ENCODE measurements at places on chromosomes 6 and 20.

DNA sequence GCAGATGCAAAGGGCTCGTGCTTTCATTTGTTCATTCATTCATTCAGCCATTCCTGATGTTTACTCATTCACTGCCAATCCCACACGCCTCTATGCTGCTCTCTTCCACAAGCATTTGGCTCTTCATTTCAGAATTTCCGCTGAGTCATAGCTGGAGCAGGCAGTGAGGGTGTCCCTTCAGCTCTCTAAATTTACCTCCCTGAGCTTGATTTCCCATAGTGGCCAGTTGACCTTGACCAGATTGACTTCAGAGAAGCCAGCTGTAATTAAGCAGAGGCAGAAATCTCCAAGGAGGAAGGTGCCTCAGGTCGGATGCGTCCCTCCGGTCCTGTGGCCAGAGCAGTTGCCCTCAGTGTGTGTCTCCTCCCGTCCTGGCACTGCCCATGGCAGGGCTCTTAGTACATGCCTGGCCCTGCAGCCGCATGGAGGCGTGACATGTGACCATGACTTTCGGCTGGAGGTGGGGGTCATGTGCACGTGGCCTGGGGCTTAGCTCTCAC lies 267.2 kb upstream of the ECI2 start:
- DNase-seq, result no peak

DNA sequence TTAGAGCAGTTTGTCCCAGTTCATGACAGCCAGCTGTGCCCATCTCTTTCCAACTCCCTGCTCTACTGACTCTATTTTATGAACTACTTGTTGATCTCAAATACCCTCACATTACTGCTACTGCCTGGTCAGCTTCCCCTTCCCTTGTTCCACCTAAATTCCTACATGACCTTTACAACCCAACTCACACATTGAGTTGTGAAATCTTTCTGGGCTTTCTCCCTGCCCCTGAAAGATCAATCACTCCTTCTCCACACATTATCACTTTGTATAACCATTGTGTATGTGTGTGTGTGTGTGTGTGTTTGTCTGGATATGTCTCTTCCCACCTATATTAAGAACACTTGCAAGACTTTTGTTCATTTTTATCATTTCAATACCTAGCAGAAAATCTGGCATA lies 42.1 kb upstream of the CLIC5 start:
- DNase-seq, result no peak

DNA sequence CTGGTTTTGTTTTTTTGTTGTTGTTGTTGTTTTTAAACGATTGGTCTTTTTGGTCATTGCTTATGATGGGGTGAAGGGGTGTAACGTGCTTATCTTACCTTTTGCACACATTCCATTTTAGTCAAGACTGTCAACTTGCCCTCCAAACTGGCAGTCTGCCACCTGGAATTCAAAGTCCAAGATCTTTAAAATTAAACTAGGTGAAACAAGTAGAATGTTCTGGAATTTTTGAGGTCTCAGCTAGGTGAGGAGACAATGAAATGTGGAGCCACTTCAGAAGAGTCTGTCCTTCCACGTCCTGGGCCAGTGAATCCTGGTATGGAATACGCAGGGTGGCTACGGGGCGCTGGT lies 344.6 kb downstream of the ZFAND3 start:
- no peak for DNase-seq

GRCh38 chr6:161465403-161465802 lies 191.5 kb upstream of the AGPAT4 start:
- no peak for DNase-seq

DNA sequence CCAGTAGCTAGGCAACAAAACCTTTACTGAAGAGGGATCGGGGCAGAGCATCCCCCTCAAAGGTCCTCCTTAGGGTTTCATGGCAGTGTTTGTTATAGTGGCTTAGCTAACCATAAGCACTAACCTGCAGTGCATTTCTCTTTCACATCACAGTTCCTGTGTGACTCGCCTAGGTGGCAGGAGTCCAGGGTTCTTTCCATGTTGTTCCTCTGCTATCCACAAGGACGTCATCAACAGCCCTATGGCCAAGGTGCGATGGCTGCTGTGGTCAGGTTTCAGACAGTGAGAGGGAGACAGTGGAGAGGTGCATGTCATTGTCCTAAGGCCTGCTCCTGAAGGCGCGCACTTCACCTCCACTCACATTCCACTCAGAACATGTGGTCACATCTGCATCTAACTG lies 38.8 kb upstream of the FOXA2 start:
- no peak for DNase-seq

GRCh38 chr6:36729161-36729524 lies 31.5 kb downstream of the RAB44 start:
- DNase-seq, result no peak

DNA sequence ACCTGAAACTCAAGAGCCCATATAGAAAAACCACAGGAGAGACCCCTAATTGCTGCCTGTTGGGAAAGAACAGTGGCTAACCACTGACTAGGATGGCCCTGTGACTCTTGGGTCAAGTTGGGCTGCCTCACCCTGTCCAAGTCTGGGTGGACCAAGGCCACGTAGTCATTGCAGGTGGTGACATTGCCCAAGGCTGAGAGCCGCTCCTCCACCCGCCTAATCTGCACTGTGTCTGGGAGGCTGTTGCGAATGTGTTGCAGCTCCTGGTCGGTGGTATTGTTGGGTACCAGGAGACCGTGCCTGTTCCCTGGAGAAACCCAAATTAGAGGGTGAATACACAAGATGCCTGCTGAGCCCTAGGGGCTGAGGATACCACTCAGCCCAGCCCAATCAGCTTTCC lies 2.6 kb upstream of the MMP24OS start:
- DNase-seq, result no peak

- DNase-seq, result no peak
Observed at GRCh38 chr20:8301655-8302054, 169.6 kb downstream of the PLCB1 start.

DNA sequence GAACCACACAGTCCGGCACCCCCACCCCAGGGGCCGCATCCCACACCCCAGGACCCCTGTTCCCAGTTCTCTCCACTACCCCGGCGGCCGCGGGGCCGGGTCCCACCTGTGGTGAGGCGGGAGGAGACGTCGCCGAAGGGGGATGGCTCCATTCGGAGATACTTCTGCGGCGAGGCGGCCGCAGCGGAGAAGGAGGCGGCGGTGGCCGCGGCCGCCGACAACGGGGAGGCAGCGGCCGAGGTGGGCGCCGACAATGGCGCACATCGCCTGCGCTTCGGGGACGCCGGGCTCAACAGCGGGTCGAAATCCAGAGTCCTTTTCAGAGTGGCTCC lies 723 bp downstream of the AKIRIN2 start:
- DNase-seq, result no peak

DNA sequence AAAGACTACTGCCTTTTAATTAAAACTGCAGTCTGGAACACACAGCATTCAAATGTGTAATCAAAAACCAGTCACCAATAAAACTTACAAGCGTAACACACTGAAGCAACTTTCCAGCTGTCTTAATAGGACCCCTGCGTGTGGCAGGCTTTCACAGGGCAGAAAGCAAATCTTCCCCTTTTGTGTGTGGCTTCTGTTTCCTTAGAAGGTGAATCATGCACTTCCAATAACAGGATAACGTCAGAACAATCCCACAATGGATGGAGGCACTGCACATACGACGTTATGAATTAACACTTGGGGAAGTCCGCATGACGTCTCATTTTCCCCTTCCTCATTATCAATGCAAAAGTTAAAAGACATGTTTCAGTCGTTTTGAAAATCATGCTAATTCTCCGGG lies 44.8 kb downstream of the INSM1 start:
- no peak for DNase-seq

- no peak for DNase-seq
Observed at GRCh38 chr6:11648889-11649288, 111.3 kb downstream of the TMEM170B start.

GRCh38 chr6:12371641-12372146 lies 81.5 kb downstream of the EDN1 start:
- no peak for DNase-seq

DNA sequence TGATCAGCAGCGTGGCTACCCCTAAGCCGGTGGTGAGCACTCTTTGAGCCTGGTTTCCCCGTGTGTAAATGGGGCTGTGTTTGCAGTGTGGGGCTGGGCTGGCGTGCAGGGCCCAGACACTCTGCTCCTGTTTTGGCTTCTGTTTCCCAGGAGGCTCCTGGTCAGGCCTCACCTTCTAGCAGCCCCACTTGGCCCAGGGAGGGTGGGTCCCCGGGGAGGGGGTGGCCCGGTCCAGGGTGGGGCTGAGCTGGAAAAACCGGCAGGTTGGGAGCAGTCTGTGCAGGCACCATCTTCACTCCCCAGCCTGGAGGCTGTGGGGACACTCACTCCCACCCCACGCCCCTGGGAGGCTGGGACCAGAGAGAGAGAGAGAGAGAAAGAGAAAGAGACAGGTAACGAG lies 25.3 kb downstream of the CEBPB start:
- no peak for DNase-seq

DNA sequence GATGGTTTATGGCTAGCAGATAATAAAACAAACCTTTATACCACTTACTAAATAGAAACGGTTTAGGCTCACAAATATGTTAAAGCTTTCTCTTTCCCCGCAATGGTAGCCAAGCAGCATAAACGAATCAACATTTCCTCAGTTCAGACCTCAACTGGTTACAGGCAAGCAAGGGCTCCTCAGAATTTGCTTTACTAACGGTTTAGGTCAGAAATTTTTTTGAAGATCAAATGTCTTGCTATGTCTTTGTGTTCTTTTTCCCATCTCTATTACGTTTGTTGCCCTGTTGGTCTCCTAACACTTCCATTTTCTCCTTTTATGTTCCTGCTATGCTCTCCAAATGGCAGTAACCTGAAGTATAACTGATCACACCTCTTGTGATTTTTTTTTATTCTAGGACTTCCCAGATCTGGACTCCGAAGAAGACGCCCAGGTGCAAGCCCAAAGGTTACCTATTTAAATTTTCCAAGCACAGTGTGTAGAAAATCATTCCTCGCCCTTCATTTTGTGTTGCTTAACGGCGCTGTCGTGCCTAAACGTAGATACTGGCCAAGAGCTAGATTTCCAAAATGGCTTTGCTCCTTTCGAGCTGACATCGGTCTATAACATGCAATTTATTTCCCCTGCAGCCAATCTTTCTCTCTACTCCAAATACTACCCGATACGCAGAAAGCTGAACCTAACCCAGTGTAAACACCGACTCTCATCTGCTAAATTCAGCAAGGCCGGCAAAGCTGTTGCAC lies 717 bp upstream of the ASF1A start:
- no peak for DNase-seq

DNA sequence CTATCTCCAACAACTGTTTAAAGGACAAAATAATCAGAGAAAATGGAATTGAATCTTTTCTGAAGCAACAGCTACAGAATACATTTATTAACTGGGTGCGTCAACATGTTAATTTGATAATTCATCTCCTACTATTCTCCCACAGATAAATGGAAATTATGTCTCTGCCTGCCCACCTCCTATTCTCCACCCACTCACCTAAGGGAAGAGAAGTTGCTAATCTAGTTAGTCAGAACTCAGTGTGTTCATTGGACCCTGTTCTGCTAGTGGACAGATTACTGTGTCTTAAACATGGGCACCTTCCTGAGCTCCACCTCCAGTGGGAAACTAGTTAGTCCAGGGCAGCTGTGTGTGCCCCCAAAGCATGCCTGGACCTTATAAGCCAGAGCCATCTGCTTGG lies 41.0 kb downstream of the METTL24 start:
- DNase-seq, result no peak

GRCh38 chr6:118253741-118254140 lies 294.4 kb upstream of the PLN start:
- DNase-seq, result no peak

- DNase-seq, result no peak
Observed at GRCh38 chr6:76250666-76251065, 178.2 kb upstream of the IMPG1 start.

GRCh38 chr6:40083141-40083920 lies 149.1 kb upstream of the MOCS1 start:
- no peak for DNase-seq

DNA sequence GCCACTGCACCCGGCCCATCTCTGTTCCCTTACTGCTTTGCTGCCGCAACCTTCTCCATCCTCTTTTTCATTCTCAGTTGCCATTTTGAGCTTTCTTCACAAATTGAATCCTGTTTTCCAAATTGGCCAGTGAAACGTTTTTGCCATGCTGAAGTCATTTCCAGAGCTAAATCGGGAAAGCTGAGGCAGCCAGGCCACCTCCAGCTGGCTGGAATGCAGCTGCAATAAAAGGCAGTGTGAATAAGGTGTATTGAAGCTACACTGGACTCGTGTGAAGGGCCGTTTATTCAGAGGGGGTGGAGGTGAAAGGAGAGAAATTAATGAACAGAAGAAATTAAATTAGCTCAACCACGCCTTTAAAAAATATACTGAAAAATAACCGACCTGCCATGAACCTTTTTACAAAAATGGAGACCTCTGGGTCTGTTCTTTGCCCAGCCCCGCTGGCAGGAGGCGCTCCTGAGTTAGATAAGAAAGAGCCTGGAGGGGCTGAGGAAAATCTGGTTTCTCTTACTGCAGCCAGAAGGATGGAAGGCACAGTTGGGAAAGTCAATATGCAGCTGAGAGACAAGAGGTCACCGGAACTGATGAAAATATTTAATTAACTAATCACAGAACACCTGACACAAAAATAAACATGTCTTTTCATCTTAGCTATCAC lies 283.9 kb downstream of the FOXC1 start:
- no peak for DNase-seq

GRCh38 chr20:41619360-41620100 lies 1.4 kb upstream of the CHD6 start:
- DNase-seq, result no peak

DNA sequence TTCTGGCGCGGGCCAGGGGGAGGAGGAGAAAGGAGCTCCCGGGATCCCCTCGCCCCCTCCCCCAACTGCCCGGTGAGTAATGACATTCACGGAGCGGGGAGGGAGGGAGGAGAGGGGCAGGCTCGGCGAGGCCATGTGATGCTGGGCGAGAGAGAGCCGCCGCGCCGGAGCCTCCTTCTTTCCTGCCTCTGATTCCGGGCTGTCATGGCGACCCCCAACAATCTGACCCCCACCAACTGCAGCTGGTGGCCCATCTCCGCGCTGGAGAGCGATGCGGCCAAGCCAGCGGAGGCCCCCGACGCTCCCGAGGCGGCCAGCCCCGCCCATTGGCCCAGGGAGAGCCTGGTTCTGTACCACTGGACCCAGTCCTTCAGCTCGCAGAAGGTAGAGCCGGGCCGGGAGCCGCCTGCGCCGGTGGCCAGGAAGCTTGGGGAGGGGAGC lies at the start of gene GDAP1L1:
GDAP1L1 (plus strand) TSS at position 178 of the 441 bp plus-strand sequence; CDS start at position 205, 27 bp downstream.
- DNase-seq, result no peak

DNA sequence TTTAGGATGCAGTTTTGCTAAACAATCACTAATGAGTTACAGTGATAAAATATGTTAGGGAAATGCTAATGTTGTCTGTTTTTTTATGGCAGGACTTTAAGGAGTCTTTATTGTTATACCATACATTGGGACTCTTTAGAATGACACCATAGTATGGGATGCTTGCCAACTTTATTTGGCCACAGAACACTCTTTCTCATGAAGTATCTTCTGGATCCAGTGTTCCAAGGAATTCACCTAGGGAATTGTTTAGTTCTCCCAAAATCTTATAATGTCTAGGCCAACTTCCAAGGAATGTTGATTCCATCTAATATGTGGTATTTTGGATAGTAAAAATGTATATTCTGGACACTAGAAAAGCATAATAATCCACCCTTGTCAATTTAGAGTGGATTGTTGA lies 3.3 kb downstream of the RIN2 start:
- DNase-seq, result no peak

GRCh38 chr20:51434580-51435247 lies 107.8 kb downstream of the NFATC2 start:
- no peak for DNase-seq

All from stimulated activated CD4-positive, alpha-beta T cell treated with anti-CD3 and anti-CD28 coated beads, TNF-alpha, amount 100 ng/mL, for 48 hours (primary cell).